ENCODE measurements at places on chromosomes 7 and 10.

GRCh38 chr10:121658611-121659010 lies 60.4 kb upstream of the FGFR2 start:
- no peak for DNase-seq

GRCh38 chr10:11010582-11010981 lies 7.1 kb upstream of the CELF2 start:
- DNase-seq: no peak

DNA sequence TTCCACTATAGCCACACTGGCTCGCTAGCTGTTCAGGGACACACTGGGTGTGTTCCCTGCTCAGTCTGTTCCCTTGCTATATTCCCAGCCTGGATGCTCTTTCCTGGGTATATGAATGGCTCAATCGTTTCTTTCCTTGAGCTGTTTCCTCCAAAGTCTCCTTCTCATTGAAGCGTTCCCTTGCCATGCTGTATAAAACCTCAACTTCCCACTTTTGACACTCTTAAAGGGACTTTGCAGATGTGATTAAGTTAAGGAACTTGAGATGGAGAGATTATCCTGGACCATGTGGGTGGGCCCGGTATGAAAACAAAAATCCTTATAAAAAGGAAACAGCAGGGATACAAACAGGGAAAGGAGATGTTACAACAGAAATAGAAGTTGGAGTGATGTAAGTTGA lies 973.1 kb downstream of the LRMDA start:
- DNase-seq: no peak

- DNase-seq: no peak
These were observed 30.1 kb upstream of the ZEB1 start for GRCh38 chr10:31288962-31289361.

DNA sequence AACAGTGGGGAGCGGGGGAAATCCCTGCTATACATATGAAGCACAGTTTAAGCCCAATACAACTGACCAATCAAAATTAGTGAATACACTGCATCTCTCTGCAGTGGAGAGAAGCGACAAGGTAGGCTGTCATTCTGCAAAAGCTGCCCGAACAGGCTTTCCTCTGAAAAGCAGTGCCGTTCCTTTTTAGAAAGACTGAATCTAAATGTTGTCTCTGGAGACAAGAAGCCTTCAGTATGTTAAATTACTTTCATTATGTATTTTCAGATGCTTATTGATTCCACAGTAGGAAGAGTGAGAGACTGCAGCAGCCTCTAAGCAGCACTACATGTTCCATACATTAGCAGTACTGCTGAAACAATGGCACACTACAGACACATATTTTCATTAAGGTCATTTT lies at the start of gene GPR22:
Gene GPR22 (plus strand): TSS at position 129 of the 400 bp plus-strand sequence. CDS start 4,004 bp downstream, outside the sequence.
- DNase-seq: no peak

DNA sequence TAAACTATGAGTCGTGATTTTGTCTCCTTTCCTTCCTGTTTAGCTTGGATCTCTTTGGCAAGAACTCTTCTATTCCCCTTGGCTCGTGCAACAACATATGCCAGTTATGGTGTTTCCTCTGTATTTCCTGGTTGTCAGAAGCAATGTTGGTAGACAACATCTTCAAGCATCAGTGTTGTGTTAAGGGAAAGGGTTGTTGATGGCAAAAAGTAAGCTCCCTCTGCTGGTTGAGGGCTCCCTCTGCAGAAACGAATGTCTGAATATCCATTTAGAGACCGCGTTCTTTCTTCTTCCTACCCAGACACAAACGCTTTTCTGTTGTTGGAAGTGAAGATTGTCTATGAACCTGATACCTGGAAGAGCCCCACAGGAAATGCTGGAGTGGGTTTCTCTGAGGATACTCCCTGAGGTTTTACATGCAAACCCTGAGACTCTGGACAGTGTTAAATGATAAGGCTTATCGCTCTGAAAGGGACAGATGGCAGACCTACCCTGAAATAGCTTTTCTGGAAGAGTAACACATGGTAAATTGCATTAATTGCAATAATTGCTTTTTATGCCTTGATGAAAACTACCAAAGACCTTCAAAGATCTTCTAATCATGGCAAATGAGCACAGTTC lies 23.5 kb upstream of the C1QL3 start:
- DNase-seq: no peak

- no peak for DNase-seq
These were observed 147.3 kb upstream of the PDE1C start for GRCh38 chr7:32217341-32218153.

GRCh38 chr10:123485341-123485960 lies 180.7 kb upstream of the GPR26 start:
- no peak for DNase-seq

DNA sequence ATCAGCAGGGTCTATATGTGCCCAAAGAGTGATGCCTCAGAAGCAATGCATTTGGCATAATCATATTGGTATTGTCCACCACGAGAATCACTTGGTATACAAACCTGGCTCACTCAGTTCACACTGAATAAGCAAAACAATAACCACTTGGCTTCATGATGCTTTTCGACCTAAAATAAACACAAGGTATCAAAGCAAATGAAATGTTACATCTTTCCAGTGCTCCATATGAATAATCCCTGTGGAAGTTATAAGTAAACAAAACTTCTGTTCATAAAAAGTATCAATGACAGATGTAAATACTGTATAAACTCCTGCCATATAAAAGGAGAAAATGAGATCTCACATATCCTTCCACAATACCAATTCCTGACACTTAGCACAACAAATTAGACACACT lies 29.8 kb upstream of the EBLN1 start:
- DNase-seq: no peak

- DNase-seq: no peak
These were observed 8.3 kb upstream of the FAM133B start for GRCh38 chr7:92598310-92598981.

DNA sequence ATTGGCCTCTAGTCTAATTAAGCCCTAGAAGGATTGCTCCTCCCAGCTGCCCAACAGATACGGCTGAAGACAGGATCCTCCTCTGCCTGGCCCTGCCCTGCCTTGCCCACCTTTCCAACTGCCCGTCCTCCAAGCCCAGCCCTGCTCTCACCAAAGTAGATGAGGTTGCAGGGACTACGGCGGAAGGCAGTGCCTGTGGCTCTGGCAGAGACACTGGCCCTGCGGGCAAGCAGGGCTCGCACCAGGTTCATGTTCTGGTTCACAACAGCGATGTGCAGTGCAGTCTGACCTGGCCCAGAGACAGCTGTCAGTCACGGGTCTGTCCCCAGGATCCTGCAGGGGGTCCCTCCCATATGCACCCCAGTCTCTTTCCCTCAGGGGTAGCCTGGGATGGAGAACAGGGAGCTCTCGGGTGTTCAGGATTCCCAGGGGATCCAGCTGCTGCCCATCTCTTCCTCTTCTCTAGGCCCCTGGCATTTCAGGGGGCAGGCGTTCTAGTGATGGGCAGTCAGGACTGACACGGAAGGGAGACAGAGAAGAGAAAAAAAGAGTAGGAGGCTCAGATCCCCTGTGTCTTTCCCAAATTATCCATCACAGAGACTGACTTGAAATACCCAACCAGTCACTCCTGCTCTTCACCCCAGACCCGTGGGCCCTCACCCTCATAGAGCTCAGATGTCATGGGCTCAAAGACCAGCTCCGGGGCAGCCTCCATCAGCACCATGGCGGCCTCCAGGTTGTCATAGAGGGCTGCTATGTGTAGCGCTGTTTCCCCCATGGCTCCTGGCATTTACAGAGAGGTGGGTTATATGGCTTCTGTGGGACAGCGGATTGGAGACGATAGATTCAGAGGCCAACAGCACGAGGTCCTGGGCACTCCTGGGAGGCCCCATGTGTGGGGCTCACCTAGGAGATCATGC lies 8.3 kb downstream of the TRPV6 start:
- no peak for DNase-seq

- no peak for DNase-seq
These were observed 394.9 kb downstream of the DGKB start for GRCh38 chr7:14507617-14508016.

DNA sequence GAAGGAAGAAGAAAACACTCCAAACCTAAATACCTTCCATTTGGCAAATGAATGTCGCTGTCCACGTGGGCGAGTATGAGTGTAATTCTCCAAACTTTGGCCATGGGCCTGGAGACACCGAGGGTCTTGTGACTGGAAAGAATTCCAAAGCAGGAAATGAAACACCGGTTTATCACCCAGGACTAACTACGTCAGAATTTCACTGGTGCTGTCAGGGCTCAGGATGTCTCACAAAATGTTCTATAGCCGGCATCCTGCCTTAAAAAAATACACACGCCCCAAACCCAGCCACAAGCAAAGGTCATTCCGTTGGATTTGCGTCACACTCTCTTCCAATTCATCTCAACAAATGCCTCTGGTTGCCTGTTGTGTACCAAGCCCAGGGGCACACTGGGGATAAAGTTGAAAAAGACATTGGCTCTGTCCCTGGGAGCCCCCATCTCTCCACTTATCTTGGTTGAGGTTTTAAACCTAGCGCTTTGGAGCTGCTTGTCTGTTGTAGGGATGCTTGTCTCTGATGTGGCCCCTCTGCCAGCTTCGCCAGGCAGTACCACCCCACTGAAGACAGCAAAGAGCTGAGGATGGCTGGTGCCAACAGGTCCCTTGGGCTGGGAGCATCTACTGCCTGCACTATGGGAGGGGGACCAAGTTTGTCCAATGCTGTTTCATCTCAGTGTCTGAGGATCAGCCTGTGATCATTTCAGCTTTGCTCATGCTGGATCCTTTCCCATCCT lies 31.2 kb downstream of the GSTO2 start:
- no peak for DNase-seq

GRCh38 chr7:20594023-20594422 lies 21.4 kb upstream of the ABCB5 start:
- no peak for DNase-seq

DNA sequence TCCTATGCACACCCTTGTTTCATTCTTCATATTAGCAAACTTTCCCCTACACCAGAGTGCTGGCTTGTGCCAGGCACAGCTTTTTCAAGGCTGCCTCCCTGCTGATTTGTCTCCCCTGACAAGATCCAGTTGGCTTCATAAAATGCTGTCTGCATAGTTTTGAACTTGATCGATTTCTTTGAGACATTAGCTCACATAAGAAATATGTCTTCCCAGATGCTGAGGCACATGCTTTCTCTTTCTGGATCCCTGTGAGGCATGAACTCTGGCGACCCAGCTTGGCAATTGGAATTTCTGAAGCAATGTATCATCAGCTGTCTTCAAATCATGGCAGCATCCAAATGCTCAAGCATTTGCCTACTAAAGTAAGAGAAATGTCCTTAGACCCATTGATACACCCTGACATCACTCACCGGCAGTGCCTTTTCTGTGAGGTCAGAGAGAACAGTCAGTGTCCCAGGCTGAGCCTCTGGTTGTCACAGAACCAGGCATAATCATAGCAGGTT lies 616.4 kb upstream of the GHITM start:
- no peak for DNase-seq

GRCh38 chr10:79311581-79312407 lies 35.5 kb upstream of the PPIF start:
- DNase-seq: no peak
